GM12865 (cell line): ENCODE measurements at places on chromosomes 3 and 15.

DNA sequence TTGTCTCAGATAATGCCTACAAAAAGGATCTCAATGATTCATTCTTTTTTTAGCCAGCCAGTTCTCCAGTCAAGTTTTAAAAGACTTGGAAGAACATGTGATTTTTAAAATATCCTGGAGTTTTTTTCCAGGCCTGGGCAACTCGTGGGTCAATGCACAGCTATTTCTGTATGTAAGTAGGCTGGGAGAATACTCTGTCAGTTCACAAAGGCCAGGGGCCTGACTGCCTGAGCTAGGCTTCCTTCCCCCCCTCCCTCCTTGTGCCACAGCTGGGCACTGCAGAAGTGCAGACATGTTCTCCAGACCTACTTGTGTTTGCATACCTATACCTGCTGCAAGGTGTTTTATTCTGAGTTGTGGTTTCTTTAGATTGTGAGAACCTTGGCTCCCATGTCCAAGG, 43.7 kb downstream of the CTDSPL start:
- DNase-seq: no peak

- no peak for DNase-seq
Measured at GRCh38 chr3:94011233-94011711, 17.1 kb downstream of the STX19 start.

GRCh38 chr15:25054329-25054728, 99.5 kb downstream of the SNRPN start:
- no peak for DNase-seq

DNA sequence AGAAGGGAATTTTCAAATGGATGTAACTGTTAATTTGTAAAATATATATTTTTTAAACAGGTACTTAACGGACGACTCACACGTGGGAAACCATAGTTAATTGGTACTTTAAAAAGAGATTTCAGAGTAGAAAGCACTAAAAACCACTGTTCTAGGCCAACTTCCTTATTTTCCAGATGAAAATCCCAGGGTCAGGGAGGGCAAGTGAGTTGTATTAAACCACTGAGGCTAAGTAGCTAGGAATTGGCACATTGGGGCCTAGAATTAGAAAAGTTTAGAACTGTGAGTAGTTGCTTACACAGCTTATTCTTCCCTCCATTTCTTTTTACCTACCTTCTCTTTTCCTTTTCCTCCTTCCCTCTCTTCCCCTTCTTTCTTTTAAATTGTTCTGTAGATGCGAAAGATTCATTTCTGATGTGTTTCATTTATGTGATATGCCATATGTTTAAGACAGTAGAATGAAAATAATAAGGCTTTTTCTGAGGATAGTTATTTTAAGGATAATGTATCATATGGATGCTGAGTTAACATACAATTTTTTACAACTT, 4.1 kb upstream of the UTS2B start:
- no peak for DNase-seq

DNA sequence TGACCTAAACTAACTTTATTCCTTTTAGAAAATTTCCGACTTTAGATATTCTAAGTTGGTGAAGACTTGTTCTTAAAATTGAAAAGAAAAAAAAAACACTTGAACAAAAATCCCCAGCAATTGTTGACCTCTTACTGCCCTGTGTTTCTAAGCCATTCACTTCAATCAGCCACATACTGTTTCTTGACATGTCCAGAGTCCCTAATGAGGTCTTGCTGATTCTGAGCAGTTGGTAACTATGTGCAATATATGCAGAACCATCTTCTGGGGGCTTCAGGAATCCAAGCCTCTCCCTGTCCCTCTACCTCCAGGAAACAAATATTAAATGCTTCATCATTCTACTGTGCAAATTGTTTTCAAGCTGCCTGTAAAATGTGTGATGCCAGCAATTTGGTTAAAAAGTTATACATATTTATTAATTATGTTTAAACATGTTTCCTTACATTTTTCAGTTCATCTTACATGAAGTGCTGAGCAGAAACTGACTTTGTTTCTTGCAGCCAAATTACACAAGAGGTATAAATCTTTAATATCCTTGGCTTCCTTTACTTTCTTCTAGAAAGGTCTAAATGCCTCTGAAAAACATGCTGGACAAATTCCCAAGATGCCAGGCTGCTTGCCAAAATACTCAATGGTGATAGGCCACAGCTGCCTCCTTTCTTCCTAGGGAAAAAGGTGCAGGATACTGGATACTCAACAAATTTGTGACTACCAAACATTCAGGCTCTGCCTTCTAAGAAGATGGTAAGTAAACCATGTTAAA, 19.8 kb upstream of the GYG1 start:
- no peak for DNase-seq

GRCh38 chr15:52924630-52925029, 134.5 kb upstream of the ONECUT1 start:
- no peak for DNase-seq
